ENCODE measurements at places on chromosomes 16 and 17.
A peak's percentile ranks its signal among the peaks of the same experiment; 100 is the strongest.

DNA sequence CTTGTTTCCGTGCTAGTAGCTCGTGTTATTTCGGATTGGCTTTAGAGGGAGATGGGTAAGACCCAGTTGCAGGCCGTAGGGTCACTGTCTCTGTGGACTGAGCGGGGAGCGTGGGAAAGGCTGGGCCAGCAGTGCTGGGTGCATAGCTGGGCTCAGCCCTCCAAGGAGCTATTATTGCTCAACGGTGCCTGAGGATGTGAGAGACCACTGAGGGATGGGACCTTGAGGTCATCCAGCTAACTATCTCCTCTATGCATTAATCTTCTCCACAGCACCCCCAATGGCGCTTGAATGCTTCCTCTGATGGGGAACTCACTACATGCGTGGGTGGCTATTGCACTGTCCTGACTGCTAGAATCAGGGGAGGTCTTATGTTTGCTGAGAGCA, 126.1 kb upstream of the FOXF1 start:
- DNase-seq: no peak

DNA sequence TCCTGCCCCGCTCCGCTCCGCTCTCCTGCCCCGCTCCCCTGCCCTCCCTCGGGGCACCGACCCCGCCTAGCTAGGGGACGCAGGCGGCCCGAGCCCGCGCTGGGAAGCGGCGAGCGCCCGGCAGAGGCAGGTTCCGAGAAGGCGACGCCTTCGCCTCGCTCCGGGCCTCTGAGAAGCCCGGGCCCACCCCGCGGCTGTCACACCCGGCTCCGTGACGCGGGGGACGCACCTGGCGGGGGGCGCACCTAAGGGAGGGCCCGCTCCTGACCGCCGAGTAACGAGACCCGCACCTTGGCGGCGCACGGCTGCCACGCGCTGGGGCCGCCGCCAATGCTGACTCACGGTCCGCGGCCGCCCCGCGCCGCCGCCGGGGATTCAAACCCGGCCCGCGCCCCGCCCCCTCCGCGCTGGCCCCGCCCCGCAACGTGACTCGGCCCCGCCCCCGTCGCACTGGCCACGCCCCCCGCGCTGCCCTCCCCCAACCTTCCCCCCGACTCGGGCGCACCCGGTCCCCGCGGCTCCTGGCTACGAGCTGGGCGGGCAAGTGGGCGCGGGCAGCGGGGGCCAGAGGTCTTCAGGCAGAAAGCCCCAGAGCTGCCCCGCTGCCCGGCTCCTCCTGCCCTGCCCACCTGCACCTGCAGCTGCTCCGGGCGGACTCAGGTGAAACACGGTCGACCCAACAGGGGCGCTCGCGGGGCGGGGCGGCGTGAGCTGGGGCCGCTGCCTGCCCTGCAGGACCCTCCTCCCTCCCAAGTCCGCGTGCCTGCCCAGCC, 27.8 kb downstream of the GNPTG start:
- DNase-seq: peak; percentile 65

GRCh38 chr16:88459366-88460073, 6.4 kb downstream of the ZFPM1 start:
- DNase-seq: no peak

- no peak for DNase-seq
Observed at GRCh38 chr17:1077581-1077985, 80.7 kb downstream of the TIMM22 start.

DNA sequence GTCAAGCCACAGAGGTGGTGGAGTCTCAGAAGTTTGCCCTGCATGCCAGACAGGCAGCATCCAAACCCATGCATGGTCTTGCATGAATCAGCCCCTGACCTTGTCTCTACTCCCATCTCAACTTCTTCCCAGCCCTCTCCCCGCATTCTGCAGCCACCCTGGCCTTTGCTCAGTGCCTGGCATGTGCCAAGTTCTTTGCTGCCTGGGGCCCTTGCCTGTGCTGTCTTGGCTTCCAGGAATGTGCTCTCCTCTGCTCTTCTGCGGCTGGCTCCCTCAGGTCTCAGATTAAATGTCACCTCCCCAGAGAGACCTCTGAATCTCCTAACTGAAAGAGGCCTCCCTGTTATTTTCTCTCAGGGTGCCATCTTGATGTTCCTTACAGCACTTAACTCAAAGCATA, 17.6 kb downstream of the DRC3 start:
- no peak for DNase-seq

DNA sequence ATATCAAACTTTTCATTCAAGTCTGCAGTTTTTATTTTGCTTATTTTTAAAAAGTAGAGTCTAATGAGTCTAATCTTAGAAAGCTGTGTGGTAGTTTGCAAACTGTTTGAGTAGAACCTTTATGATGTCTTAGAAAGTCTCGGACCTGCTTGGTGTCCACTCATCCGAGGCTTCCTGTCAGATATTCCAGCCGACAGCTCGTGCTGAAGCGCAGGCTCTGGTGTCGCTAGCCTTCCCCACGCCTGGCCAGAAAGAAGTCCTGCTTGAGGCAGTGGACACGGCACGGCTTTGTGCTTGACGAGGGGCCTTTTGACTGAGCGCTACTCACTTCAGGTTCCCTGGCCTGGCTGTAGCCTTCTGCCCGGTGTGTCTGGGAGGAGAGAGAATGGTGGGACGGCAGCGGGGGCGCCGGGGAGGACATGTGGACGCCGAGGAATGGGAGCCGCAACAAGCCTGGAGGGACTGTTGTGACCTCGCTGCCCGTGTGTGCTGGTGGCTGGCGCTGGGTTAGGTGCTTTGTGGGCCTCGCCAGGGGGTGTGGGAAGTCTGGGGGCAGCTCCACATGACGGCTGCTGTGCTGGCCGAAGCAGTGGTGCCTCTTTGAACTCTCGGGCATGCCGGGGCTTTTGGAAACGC, 33.5 kb downstream of the BANP start:
- no peak for DNase-seq

GRCh38 chr17:80856863-80857755, 134.5 kb upstream of the CHMP6 start:
- no peak for DNase-seq

DNA sequence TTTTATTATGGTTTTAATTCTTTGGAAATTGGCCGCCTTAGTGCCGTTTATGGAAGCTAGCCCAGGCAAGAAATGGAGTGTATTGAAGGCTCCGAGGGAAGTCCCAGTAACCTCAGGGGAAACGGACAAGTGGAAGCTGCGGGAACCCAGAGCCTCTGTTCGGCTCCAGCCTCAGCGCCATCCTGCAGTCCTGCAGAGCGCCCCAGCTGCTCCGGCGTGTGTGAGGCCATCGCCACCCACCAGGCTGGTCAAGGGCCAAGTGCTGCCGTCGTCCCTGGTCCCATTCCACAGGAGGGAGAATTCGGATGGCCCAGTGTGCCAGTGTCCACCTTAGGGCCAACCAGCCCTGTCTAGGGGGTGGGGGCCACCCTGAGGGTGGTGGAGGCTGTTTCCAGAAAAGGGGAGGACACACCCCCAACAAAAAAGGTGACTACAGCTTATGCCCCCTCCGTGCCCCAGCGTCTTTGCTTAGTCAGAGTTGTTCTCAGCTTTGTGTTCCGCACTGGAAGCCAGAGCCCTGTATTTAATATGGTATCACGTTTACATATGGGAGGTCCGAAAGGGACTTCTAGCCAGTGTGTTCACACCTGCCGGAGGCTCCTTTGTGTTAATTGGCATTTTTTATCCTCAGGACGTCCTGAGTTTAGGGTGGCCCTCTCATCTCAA, 13.0 kb downstream of the MGRN1 start:
- no peak for DNase-seq

- no peak for DNase-seq
Observed at GRCh38 chr17:68205808-68206720, 41.8 kb upstream of the AMZ2 start.

GRCh38 chr17:16873174-16874035, 98.5 kb downstream of the TNFRSF13B start:
- no peak for DNase-seq

- no peak for DNase-seq
Observed at GRCh38 chr17:28090551-28090950, 48.1 kb downstream of the NLK start.

DNA sequence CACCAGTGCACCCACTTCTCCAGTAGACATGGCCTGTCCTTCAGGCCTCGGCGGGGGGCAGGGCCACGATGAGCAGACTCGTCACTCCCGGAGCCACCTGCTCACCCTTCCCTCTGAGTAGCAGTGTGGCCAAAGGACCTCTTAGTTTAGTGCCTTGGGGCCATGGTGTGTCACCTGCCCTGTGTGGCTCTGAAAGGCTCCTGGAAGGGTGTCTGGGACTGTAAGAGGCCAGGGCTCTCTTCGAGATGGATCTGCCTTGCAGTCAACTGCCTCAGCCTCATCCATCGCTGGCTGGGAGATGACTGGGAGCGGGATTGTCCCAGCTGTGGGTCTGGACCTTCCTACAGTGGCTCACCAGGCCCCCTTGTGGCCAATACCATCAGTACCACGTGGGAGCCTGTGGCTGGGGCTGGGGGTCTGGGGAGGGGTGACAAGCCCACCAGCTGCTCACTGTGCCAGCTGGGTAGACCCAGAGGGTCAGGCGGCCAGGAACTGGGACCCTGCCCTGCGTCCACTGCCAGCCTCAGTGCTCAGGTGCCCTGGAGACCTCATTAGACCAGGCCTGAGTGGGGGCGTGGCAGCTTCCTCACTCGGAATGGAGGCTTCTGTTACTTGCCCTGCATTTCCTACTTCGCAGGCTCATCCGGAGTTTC, 133.4 kb downstream of the OR1D5 start:
- no peak for DNase-seq

DNA sequence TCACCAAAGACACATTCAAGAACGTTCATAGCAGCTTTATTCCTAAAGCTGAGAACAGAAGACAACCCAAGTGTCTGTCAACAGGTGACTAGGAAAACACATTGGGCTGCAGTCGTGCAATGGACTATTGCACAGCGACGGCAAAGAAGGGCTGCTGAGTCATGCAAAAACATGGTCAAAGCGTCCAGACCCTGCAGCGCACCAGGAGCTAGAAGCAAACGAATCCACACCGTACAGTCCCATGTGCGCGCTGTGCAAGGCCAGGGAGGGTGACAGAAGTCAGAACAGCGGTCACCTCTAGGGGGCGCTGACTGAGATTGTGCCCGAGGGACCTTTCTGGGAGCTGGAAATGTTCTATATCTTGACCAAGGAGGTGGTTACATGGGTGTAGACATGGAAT, 266.4 kb downstream of the MAF start:
- no peak for DNase-seq

- no peak for DNase-seq
Observed at GRCh38 chr16:4272114-4272956, 488 bp downstream of the TFAP4 start.

- DNase-seq: no peak
Observed at GRCh38 chr17:81036197-81036941, 1.4 kb downstream of the BAIAP2 start.

DNA sequence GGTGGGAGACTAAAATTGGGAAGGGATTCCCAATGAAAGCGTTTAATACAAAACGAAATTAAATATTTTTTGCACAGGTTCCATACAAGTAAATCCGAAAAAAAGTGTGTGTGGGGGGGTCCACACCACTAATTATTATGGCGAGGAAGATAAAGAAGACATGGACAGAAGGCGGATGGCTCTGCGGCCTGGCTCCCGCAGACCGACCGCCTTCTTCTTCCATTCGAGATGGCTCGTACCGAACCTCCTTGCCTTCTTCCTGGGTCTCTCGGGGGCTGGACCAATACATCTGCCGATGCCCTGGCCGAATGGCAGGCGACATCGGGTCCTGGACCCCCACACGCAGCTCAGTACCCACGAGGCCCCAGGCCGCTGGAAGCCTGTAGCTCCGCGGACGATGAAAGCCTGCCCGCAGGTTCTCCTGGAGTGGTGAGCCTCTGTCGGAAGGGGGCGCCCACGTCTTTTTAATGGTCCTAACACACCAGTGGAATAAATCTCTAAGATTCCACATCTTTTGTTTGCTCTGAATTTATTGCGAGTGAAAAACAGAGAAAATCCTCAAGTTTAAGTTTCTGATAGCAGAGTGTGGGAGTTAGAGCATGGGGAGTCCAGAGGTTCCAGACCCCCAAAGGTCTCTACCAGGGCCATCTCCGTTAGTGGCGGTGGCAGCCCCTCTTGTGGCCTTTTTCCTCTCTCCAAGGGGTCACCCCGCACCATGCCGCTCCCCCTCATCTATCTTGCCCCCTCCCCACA, 1.4 kb downstream of the PRAC2 start:
- DNase-seq: peak; percentile 66

DNA sequence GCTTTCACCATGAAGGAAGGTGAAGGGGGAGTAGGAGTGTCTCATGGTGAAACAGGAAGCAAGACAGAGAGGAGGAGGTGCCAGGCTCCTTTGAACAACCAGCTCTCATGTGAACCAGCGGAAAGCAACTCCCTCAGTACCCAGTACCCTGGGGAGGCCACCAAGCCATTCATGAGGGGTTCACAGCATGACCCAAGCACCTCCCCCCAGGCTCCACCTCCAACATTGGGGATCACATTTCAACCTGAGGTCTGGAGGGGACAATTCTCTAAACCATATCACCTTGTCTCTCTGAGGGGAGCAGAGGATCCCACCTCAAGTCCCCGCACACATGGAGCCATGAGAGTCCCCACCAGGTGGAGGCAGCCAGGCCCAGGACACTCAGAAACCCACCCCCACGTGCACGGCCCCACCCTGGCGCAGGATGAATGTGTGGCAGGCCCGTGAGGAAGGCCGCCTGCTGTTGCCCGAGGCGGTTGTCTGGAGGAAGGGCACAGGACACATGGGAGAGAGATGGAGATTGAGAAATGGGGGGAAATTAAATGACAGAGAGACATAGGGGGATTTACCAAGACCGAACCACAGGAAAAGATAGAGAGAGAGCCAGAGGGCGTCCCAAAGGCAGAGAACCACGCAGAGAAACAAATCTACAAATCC, 85.9 kb downstream of the TMEM132E start:
- no peak for DNase-seq

GRCh38 chr16:28188085-28188916, 23.5 kb downstream of the XPO6 start:
- DNase-seq: no peak

All from stimulated activated CD4-positive, alpha-beta T cell treated with anti-CD3 and anti-CD28 coated beads, Interleukin-1b, Interleukin-23, amount 100 ng/mL, for 1 hour (primary cell).